NCI-H1092 (cell line): ENCODE measurements at places on chromosomes 1 and 21.

- DNase-seq = no peak
Observed at GRCh38 chr21:45998871-45999580, 17.5 kb downstream of the COL6A1 start.

DNA sequence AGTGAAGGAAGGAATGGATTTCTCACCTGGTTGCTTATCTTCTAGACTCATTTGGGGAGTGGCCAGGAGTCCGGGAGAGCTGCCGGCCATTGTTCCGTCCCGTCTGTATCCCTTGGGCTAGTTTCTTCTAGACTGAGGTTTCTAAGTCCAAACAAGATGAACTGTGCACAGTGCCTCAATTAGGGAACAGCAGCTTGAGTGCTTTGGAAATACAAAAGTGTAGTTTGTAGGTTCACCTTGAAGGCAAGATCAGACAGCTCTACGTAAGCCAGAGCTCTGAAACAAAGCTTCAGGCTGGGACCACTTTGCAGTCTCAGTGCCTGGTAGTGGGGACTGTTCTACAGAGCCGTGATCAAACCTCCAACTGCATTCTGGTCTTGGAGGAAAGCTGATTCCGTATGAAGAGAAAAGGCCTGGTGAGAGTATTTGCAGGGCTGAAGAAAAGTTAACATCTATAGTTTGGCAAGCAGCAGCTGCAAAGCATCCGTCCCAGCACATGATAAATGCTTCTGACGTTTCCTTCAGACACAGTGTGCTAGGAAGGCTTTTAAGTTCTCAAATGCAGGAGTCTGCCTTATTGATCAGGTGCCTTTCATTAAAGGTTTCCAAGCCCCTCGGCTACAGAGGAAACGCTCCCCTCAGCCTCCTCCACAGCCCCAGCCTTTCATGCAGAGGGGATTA, 432.8 kb downstream of the KIF26B start:
- DNase-seq = no peak

- no peak for DNase-seq
Observed at GRCh38 chr21:39325458-39325857, 12.0 kb upstream of the BRWD1 start.

GRCh38 chr21:17343055-17343454, 169.8 kb upstream of the CXADR start:
- no peak for DNase-seq

- no peak for DNase-seq
Observed at GRCh38 chr1:25710583-25711347, 89.2 kb upstream of the SELENON start.

GRCh38 chr1:217472915-217473314, 158.0 kb downstream of the GPATCH2 start:
- DNase-seq = no peak

- DNase-seq = no peak
Observed at GRCh38 chr1:42888013-42888633, 41.7 kb downstream of the ZNF691 start.

GRCh38 chr1:224519874-224520273, 85.3 kb upstream of the WDR26 start:
- DNase-seq = no peak

- DNase-seq = no peak
Observed at GRCh38 chr1:225451840-225452515, 24.1 kb upstream of the LBR start.

DNA sequence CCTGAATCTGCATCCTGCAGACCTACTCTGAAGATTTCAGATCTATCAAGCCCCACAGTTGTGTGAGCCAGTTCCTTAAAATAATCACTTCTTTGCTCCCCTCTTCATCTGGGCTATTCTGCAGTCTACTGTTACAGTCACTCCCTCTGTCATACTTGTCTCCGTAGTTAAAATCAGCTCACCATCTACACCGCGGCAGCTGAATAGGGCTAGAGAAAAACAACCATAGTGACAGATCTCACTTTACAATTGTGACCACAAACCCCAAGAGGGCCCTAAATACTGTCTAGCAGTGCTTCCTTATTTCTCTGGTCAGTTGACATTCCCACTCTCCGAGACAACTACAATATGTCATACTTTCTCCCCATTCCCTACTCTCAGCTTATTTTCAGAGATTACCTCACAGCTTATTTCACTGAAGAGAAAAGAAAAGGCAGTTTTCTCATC, 12.9 kb downstream of the DESI2 start:
- DNase-seq = no peak

DNA sequence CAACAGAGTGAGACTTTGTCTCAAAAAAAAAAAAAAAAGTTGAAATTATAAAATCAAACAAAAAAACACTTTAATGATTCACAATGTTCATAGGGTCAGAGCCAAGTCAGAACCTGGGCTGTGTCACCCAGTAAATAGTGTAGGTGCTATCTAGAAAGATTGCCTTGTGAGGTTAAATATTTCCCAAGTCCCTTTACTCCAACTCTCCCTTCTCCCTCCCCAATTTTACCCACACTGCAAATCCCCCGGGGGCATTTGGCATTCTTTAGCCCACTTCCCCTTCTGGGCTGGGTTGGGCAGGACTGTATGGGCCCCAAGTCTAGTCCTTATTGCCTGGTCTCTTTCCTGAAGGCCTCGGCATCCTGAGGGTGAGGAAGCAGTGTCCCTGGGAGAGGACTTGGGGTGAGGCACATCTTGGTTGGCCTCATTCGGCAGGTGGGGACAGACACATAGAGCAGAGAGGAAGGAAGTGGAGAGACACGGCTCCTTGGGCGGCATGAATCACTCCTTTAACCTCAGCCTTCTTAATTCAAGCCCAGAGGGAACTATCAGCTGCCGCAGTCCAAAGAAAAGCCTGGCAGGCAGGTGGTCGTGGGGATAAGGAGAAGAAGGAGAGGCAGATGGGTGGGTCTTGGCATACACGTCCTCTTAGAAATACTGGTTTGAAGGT, 8.2 kb downstream of the ADORA1 start:
- no peak for DNase-seq

- DNase-seq = no peak
Observed at GRCh38 chr1:3277623-3278022, 176.8 kb upstream of the ARHGEF16 start.

DNA sequence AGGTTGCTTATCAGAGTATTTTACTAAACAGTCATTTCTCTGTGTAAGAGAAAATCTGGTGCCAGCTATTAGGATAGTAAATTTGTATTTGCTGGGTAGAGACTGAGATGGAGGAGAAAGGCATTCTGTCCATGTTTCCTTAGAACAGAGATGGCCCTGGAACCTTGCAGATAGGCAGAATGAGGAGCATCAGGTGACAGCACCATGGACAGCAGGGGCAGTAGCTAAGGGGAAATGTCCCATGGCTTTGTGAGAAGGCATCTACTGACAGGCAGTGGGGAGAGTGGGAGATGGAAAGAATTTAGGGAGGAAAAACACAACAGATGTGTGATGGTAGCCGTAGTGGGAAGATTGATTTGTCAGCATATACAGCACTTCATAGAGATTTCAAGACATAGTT, 105.0 kb downstream of the PRRX1 start:
- no peak for DNase-seq

GRCh38 chr1:62746086-62746808, 37.7 kb upstream of the ATG4C start:
- no peak for DNase-seq

GRCh38 chr1:218402786-218403120, 57.6 kb downstream of the TGFB2 start:
- peak; percentile 73 for DNase-seq

DNA sequence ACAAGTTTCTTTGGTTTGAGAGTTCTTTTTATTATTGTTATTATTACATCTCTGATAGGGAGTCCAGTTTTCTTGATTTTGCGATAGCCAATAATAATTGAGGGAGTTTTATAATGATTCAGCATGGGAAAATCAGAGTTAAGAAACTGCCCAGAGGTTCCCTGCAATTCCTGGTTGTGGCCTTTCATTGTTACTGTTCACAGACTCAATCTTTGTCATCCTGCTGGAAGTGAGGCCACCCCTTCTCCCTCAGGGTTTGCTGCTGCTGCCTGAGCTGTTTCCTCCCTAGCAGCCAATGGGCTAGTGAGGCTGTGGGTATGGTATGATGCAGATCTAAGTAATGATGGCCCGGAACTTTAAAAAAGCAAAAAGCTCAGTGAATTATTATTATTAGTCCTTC, 50.2 kb upstream of the TACSTD2 start:
- no peak for DNase-seq

DNA sequence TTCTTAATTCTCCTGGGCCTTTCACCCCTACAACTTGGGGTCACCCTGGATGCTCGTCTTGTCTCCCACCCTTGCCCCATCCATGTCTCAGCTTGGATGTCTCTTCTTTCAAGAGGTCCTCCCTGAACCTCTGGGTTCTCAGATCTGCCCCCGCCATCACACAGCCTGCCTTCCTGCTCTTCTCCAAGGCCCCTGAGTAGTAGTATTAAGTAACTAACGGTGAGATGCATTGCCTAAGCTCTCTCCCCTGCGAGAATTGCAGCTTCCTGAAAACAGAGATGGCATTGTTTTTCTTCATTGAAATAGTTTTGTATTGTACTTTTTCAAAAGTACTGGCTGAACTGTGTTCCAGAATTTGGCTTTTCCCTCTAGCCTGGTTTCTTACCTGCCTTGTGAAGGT, 16.0 kb downstream of the MIIP start:
- no peak for DNase-seq

DNA sequence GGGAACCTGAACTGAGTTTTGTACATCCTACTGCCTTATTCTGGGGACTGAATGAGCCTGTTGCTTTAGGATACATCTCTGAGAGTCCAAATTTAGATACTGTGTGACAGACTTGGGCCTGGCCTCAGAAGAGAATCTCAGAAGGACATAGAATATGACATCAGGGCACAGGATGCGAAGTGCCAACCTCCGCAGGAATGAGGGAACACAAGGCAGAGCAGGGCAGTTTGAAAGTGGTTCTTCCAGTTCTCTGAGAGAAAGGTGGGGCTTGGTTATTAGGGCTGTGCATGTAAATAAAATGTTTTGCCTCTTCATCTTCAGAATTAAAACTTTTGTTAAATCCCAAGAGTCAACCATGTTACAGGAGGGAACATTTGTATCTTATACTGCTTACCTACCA, 23.1 kb downstream of the TRAF5 start:
- DNase-seq = no peak

DNA sequence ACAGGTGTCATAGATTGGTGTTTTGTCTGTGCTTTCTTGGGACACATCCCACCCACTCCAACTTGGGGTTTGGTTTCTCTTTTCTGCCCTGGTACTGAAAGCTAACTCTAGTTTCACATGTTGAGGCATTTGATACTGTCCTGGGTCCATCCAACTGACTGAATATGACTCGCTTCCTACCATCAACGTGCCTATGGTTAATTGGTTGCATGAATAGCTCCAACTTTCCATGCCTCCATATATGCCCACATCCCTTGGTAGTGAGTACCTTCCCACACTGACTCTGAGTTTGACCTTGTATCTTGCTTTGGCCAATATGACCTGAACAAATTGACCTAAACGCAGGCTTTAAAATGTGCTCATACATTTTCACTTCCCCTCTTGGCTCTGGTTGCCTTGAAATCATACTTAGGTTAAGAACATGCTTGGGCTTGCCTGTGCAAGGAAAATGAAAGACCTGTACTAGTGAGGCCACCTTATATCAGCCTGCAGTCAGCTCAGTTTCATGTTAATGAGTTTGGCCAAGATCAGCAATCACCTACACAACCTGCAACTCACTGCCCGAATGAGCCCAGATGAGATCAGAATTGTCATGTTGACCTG, 81.0 kb upstream of the KCNK2 start:
- DNase-seq = no peak

GRCh38 chr1:174788981-174789380, 210.8 kb upstream of the CACYBP start:
- no peak for DNase-seq

DNA sequence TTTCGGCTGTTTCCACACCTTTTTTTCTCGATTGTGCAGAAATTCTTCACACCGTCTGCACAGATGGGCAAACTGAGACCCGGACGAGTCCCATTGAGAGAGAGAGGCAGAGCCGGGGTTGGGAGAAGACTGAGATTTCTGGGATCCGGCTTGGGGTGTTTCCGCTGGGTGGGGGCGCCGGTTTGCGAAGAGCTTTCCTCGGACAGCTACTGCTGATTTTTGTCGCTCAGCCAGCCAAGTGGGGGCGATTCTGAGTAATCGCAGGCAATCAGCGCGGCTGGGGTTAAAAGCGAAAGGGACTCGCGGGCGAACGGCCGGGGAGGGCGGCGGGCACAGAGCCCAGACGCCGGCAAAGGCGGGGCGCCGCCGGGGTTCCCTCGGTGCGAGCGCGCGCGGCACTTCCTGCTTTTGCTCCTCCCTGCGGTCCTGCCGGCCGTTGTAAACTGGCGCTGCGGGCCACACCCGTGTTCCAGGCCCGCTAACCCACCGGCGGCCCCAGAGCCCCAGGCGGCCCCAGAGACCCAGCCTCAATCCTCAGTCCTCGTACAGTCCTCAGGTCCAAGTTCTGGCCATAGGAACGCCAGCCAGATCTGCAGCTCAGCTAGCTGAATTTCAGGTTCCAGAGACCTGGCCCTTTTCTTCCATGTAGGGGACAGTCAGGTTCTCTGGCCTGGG, 32.4 kb upstream of the JUN start:
- DNase-seq = peak; percentile 64

DNA sequence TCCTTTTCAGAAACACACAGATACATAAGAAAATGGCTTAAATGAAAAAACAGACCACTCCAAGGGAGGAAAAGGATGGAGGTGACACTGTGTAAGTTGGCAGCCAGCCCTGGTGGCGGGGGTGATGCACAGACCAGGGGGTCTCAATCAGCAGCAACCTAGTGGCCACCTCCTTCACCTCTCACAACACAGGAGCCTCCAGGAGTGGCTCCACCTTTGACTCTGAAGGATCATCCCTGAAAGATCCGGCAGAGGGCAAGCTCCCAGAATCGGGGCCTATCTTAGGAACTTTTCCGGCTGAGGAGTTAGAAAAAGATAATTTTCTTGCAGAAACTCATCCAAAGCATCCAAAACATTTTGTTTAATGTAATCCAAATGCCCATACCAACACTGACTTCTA, 51.2 kb upstream of the SMYD2 start:
- DNase-seq = no peak

DNA sequence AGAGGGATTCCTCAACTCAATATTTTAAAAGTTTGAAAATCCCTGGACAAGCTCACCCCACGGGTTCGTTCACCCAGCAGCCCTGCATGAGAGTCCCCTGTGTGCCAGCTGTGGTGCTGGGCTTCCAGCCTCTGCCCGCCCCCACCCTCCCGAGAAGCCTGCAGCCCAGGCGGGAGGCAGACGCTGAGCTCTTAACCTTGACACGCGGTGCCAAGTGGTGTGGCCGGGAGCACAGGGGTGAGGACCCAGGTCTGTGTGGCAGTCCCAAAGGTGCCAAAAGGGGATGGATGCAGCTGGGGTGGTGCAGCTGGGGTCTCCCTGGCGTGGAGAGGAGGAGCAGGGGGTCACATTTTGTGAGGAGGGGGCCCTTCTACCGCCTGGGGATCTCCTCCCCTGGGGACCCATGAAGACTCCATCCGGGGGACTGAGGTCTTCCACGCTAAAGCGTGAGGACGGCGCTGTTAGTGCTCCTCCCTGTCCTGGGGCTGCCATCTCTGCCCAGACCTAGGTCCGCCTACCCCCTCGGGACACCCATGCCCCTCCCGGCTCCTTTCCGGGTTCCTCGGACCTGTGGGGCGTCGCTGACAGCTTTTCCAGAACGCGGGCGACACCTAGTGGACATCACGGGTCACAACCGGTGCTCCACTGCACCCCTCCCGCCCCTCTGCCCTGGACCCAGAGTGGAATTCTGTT, 12.9 kb downstream of the PLA2G2F start:
- DNase-seq = peak; percentile 61
